ENCODE measurements at places on chromosomes 11 and 22. TPM values are rescaled to one million over a fixed set of nuclear protein-coding genes. Genes with fewer than 3 reads are reported as not detected.

DNA sequence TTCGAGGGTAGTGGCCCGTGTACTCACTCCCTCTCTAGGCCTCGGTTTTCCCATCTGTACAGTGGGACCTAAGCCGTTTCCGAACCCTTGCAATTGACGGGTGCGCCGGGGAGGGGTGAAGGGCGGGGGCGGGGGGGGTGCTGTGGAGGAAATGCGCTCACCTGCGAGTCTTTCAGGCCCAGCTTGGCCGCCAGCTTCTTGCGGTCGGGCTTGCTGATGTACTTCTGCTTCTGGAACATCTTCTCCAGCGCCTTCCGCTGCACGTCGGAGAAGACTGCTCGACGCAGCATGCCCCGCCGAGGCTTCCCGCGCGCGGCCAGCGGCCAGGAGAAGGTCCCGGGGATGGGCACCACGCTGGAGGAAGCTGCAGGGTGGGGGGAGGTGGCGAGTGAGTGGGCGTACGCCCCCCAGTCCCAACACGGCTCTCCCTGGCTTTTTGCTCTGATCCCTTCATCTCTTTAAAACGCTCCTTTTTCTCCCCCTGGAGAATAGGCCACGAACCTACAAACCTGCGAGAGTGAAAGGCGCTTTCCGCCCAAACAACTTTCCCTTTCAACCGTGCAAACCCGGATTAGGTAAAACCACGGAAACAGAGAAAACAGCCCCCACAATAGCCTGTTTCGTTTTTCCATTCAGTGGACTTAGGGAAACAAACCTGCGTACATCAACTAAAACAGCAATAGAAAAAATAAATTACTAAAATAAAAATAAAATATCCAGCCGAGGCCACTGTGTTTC is 3.2 kb downstream of the DBX1 start:
- DNase-seq: no peak
- H3K27ac ChIP-seq: no peak overlapping the region
- peaks cover 73% of the 10 kb centered on the region for H3K27me3 ChIP-seq
- H3K4me3 ChIP-seq: peak overlapping the region; percentile 32
- no peaks in the 10 kb centered on the region for H3K36me3 ChIP-seq

DNA sequence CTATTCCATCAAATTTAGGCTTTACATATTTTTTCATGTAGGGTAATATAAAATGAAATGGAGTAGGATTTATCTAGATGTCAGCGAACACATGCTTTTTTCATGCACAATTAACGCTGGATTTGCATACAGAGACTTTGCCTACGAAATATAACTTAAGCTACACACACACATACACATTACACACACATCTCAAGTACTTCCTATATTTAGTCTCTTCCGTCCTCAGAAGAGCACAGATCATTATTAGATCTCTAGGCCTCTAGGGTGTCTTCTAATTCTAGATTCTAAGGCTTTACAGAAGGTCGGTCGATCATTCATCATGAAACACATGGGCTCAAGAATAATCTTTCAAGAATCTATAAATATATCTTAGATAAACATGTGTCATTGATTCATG is 3.8 kb upstream of the MS4A13 start:
- no peak overlapping the region for H3K27ac ChIP-seq
- no peak for DNase-seq
- H3K4me1 ChIP-seq: peaks cover 2% of the 10 kb centered on the region
- no peaks in the 10 kb centered on the region for H3K36me3 ChIP-seq

DNA sequence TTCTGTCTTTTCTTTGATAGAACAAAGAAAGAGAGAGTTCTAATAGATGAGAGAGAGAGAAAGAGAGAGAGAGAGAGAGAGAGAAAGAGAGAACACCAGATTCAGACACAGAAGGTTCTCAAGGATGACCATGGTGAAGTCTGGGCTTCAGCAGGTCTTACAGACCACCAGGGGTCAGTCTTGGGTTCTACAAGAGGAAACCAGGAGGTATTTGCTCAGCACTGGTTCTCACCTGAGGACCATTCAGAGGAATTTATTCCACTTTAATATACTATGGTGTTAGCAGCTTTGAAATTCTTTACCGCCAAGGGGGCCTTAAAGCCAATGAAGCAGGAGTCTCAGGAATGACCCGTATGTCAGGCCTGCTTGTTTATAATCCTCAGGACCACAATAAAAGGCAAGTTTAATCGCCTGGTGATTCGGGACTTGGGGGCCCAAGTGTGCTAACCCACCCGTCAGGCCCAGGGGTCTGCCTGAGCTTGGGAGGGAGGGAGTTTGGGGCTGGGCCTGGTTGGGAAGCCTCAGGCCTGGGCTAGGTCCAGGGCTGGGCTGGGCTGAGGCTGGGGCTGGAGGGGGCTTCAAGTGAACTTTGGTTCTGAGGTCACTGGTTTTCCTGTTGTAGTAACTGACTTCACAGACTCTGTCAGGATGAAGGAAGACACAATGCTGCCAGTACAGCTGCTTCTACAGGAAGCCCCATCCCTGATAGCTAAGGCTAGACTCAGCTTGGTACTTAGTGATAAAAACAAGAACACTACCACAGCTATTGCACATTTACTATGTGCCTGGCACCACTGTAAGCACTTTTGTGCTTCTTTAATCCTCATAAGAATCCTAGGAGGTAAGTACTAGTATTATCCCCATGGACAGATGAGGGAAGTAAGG is 179.2 kb upstream of the ZBED5 start:
- no peak overlapping the region for H3K4me3 ChIP-seq
- no peaks in the 10 kb centered on the region for H3K36me3 ChIP-seq
- no peaks in the 10 kb centered on the region for H3K27me3 ChIP-seq

DNA sequence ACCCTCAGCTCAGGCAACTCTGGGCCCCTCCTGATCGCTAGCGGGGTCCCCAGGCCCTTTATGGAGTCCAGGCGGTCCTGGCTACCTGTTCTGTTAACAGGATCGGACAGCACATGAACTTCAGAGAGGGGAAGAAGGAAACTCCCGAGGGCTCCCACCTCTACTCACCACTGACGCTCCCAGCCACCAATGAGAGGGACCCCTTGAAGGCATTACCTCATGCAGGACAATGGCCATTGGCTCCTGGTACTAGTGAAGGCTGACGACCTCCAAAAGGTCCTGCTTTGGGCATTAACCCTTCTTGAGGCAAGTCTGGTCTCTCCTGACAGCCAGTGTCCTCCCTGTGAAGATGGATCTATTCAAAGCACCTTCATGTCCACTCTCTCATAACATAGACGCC is 71.5 kb upstream of the LMO1 start:
- peaks cover 7% of the 10 kb centered on the region for H3K4me1 ChIP-seq
- no peak for DNase-seq
- H3K4me3 ChIP-seq: no peak overlapping the region

GRCh38 chr11:119901657-119902577 is 172.9 kb upstream of the NECTIN1 start:
- H3K36me3 ChIP-seq: no peaks in the 10 kb centered on the region
- H3K4me1 ChIP-seq: no peaks in the 10 kb centered on the region
- DNase-seq: no peak
- H3K27ac ChIP-seq: no peak overlapping the region

DNA sequence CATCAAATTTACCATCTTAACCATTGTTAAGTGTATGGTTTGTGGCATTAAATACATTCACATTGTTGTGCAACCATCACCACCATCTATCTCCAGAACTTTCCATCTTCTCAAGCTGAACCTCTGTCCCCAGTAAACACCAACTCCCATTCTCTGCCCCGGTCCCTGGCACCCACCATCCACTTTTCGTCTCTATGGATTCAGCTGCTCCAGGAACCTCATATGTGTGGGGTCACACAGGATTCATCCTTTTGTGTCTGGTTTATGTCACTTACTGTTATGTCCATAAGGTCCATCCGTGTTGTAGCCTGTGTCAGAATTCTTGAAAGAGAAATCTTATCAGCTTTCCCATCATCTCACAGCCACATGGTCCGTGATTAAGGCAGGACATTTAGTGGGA is 16.3 kb downstream of the TSPAN32 start:
- H3K4me1 ChIP-seq: peaks cover 29% of the 10 kb centered on the region
- H3K27ac ChIP-seq: no peak overlapping the region
- DNase-seq: no peak
- H3K27me3 ChIP-seq: no peaks in the 10 kb centered on the region

GRCh38 chr11:123511037-123511870 is 81.2 kb downstream of the GRAMD1B start:
- no peaks in the 10 kb centered on the region for H3K36me3 ChIP-seq
- no peak for DNase-seq
- H3K4me1 ChIP-seq: no peaks in the 10 kb centered on the region
- H3K27me3 ChIP-seq: no peaks in the 10 kb centered on the region
- no peak overlapping the region for H3K4me3 ChIP-seq

DNA sequence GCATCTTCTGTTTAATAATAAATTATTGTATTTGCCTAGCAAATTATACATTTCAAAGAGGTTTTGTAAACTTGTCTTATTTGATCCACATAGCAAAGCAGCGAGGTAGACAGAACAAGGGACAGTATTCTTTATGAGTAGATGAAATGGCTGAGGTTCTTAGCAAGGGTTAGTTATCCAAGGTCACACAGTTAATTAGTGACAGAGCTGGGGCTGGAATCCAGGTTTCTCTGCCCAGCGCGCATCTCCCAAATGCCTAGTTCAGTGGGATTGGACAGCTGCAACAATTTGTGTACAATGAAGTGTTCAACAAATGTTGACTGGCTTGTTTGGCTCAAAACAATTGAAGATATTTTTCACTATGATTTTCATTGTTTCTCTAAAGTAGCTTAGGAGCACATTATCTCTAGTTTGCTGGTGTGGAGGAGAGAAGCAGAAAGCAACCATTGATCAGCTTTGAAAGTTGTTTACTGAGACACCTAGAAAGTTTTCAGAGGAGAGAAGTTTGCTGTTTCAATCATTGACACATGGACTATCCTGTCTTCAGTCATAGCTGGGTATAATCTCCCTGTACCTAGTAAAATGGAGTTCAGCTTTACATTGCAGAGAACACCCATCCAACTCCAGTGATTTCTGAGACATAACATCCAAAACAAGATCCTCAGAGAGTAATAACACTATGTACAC is 270.6 kb downstream of the FAT3 start:
- H3K27ac ChIP-seq: no peak overlapping the region
- H3K36me3 ChIP-seq: no peaks in the 10 kb centered on the region
- DNase-seq: no peak
- H3K27me3 ChIP-seq: no peaks in the 10 kb centered on the region
- H3K4me1 ChIP-seq: no peaks in the 10 kb centered on the region

- H3K4me3 ChIP-seq: no peak overlapping the region
- H3K27ac ChIP-seq: no peak overlapping the region
- no peaks in the 10 kb centered on the region for H3K27me3 ChIP-seq
- no peaks in the 10 kb centered on the region for H3K36me3 ChIP-seq
- H3K4me1 ChIP-seq: peaks cover 7% of the 10 kb centered on the region
Observed at GRCh38 chr11:43959321-43959995, 17.0 kb downstream of the C11orf96 start.

GRCh38 chr22:19424186-19424500 is 7.4 kb downstream of the HIRA start:
- no peak overlapping the region for H3K27ac ChIP-seq
- H3K36me3 ChIP-seq: peaks cover 7% of the 10 kb centered on the region
- H3K27me3 ChIP-seq: no peaks in the 10 kb centered on the region
- DNase-seq: no peak

DNA sequence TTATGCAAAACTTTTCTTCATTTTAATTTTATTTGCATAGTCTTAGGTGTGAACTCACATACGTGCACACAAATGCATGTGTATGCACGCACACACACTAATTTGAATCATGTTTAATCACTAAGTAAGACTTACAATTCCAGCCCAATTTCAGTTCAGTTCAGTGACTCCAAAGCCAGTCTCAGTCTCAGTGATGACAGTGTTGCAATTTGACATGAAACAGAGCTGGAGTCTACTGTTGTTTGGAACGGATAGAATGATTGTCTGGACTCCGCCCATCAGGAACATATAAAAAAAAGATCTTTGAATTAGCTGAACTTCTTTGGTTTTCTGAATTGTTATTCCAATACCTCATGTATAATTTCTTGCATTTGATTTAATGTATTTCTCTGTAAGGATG is 14.9 kb upstream of the OR51S1 start:
- H3K36me3 ChIP-seq: no peaks in the 10 kb centered on the region
- no peak overlapping the region for H3K27ac ChIP-seq
- no peak for DNase-seq
- H3K4me1 ChIP-seq: no peaks in the 10 kb centered on the region

DNA sequence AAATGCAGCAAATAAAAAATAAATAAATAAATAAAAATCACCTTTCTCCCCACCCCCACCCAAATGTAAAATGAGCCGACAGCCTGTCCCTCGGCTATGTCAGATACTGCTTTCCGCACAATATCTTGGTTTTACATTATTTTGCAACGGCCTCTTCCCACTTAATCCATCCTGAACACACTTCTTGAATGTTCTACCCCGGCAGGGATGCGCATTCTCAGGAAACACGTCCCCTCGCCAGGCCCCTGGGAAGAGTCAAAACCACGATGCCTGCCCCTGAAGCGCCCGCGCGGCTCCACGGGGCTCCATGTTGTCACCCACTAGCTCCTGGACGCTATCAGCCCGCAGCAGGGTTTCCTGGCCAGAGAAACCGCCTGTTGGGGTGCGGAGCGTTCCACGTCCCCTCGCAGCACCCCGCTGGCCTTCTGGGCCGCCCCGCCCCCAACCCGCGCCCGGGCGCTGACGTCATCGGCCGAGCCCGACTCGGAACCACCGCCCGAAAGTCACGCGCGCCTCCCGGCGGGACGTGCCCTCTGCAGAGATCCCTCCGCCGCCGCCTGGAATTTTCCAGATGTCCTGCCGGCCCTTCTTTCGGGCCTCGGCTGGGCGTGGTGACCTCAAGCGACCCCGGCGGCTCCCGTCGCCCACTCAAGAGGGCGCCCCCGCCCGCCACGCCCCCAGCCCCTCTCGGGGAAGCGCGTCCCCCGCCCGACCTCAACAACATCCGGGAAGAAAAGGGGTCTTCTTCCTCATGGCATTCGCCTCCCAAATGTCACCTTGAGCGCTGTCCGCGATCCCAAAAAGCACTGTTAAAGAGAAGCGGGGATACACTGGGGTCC is 585 bp upstream of the NEAT1 start:
- H3K4me3 ChIP-seq: peak overlapping the region; percentile 71
- no peaks in the 10 kb centered on the region for H3K27me3 ChIP-seq
- peaks cover 12% of the 10 kb centered on the region for H3K36me3 ChIP-seq

DNA sequence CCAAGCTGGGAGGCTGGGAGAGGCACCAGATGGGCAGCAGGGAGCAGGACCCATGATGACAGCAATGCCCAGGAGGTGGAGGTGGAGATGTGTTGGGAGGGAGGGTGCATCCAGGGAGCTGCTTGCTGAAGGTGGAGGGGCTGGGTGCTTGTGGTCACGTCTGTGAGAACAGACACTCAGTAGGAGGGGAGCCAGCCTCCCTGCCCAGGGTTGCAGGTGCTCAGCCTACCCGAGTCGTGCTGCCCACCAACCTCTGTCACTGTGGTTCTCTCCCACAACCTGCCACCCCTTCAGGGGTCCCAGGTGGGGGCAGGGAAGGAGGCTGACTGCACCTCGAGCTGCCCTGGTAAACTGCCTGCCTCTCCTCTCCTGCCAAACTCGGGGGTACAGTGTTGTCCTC is 5.5 kb downstream of the PRDX5 start:
- no peak for DNase-seq
- H3K4me3 ChIP-seq: no peak overlapping the region
- H3K36me3 ChIP-seq: peaks cover 6% of the 10 kb centered on the region
- H3K27me3 ChIP-seq: no peaks in the 10 kb centered on the region
- H3K4me1 ChIP-seq: peaks cover 13% of the 10 kb centered on the region

The TRIM6 gene
- total RNA-seq: 2.6 TPM

The PYGM gene
- total RNA-seq: 19.8 TPM

The PAX6 gene
- total RNA-seq: not detected

The OR10D3 gene
- total RNA-seq: not detected

The CNIH2 gene
- total RNA-seq: 0.40 TPM

The C22orf31 gene
- not detected for total RNA-seq

The MMP10 gene
- total RNA-seq: not detected

The PANX3 gene
- not detected for total RNA-seq

The APOL5 gene
- not detected for total RNA-seq

Measured in esophagus muscularis mucosa (tissue), 4 donors.